ENCODE measurements at places on chromosomes 5 and 9. TPM values are rescaled to one million over a fixed set of nuclear protein-coding genes. Genes with fewer than 3 reads are reported as not detected.

DNA sequence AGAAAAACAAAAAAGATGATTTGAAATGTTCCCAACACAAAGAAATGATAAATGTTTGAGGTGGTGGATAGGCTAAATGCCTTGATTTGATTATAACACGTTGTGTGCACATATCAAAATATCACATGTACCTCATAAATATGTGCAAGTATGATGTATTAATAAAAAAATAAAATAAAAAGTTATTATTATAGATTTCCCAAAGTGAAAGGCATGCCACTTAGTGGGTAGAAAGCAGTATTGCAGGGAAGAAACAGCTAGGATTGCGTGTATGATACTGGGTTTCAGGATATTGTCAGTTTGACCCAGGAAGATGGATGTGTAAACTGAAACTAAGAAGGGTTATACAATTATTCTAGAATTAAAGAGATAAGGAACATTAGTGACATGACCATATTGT, 3.6 kb upstream of the TMEM38B start:
- no peak for DNase-seq

AQP3 gene
- total RNA-seq: not detected

DNA sequence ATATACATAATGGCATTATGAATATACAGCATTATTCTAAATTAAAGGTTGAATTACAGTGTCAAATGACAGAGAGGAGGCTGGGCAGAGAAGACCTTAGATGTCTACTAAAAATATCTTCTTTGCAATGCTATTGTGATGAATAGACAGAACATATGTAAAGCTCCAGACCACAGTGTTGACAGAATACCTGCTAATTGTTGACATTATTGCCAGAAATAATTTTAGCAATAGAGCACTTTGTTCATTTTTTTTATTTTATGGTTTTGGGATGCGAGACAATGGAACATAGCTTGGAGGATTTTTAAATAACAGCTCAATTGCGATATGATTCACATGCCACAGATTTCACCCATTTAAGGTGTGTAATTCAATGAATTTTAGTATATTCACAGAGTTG, 508.8 kb downstream of the PSAT1 start:
- no peak for DNase-seq

SHLD3 gene
- total RNA-seq: 0.51 TPM

DNA sequence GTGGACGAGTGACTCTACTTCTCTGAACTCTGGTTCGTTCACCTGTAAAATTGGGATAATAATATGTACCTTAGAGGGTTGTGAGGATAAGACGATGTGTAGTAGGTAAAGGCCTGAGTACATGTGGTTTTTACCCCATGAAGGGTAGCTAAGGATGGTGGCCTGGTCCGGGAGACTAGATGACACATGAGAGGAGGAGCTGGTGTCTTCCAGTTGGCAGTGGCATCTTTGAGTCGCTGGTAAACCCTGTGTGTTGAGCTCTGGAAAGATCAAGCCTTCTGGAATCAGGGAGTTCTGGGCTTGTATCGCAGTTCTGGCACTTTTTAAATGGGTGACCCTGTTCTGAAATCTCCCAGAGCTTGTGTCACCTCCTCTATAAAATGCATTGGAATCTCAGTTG, 166.4 kb upstream of the ZNF618 start:
- no peak for DNase-seq
